ENCODE measurements at places on chromosomes 4 and X. TPM values are rescaled to one million over a fixed set of nuclear protein-coding genes. Genes with fewer than 3 reads are reported as not detected.

DNA sequence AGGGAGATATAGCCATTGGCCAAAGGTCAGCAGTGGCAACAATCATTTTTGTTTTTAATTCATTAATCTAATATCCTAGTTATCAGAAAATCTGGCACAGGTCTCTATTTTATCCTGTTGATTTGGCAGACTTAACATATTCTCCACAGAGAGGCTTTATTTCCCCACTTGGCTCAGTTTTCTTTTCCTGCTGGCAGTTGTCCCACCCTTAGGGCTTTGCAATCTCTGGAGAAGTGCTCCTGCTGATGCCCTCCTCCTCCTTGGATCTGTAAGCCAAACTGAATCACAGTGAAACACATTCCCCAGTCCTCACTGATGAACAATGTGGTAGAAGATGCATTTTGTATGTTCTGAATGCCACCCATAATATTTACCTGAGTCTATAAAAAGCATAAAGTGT, 889.7 kb downstream of the PDHA2 start:
- DNase-seq: no peak

GRCh38 chrX:38315186-38315585, 12.1 kb downstream of the RPGR start:
- DNase-seq: no peak

DNA sequence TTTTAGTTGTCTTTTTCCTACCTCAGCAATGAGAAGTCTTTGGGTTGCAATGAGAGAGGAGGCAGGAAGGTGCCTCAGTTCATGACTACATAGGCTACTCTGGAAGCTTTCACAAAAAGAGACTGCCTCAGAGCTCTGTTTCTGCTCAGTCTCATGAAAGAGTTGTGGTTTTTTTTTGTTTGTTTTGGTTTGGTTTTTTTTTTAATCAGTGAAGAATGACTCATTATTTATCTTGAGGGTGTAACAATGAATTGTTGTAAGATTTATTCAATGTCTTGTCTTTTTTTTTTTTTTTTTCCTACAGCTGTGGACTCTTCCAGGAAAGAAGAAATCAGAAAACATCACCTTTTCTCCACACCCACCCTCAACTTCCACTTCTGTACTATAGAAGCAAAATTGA, 67.5 kb upstream of the CXCL13 start:
- DNase-seq: no peak

- no peak for DNase-seq
Measured at GRCh38 chr4:110498420-110498819, 22.5 kb downstream of the ENPEP start.

The ZNF630 gene
- total RNA-seq: 2.7 TPM

DNA sequence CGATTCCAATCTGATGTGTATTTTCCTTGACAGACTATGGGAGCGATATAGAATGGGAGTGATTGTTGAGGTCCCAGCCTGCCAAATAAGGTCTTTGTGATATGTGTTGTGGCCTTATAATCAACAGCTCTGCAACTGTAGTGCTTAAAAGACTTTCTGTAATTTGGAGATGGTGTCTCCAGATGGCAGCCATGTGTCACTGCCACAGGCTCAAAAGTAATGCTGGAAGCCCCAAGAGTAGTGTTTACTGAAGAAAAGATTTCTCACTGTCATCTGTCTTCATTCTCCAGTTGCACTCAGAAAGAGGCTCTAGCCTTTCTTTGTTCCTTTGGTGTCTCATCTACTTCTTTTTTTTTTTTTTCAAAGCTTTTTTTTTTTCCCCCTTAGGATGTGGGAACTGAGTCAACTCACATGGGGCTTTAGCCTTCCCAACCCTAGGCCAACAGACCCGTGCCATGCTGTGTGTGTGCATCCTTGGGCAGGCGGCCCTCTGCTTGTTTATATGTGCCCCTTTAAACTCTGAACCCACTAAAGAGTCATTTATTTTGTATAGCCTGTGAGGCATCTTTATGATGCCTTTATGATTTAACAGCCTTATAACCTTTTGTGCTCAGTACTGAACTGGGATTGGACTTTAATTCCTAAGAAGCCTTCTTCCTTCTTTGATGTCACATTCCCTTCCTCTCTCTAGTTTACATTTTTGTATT, 15.6 kb downstream of the SRPX2 start:
- DNase-seq: no peak

The DMRTC1 gene
- total RNA-seq: not detected

- DNase-seq: no peak
Measured at GRCh38 chrX:53324803-53325202, 43.4 kb upstream of the IQSEC2 start.

The SMARCA5 gene
- total RNA-seq: 64.5 TPM

GRCh38 chr4:90002441-90003062, 107.9 kb downstream of the MMRN1 start:
- DNase-seq: peak; percentile 25

DNA sequence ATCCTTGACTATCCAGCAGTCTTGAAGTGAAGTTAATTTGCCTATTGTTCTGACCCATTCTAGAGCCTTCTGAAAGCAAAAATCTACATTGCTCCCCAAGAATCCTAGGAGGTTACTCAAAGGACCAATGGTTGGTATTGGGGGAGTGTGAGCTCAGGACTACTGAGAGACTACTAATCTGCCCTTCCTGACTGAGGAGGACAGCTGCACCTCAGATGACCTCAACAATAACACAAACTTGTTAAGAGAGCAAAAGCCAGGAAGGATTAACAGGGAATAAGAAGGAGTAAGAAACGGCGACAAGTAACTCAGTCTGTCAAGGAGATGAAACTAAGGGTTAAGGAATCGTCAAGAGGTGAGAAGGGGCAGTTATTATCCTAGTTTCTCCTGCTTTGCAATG, 43.4 kb downstream of the IDS start:
- no peak for DNase-seq

DNA sequence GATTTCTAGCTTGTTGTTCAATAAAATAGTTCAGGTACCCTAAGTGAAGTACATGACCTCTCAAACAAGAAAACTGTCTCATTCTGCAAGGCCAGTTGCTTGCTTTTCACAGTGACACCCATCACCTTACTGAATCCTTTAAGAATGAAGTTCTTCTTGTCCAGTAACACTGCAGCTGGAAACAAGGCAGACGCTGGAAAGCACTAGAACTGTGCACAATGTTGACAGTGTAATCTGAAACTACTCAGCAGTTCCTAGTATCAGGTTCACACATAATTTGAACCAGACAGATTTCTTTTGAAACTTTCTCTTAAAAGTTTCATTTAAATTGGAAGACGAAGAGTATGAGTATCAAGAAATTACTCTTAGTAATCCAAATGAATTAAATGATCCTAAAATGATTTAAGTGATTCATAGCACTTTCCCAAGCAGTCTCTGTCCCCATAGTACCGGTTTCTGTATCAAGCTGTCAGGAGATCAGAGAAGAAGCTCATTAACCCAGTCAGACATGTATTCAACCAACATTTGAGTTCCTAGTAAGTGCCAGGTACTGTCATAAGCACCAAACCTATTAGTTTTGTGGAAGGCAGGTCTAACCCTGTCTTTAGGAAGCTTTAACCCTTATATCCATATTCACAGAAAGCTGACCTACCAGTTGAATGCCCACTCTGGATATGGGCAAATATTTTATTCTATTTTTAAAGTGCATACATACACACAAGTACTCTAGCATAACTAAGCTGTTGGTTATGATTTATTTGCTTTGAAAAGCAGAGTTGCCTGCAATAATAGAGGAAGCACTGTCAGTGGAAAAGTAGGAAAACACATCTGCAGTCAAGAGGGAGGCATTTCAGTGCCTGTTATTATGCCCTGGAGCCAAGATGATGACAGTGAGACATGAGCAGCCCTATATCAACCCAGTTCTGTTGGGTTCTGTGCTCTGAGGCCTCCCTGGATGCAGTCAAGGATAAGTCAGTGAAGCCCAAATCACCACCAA, 63.6 kb downstream of the PALLD start:
- no peak for DNase-seq

DNA sequence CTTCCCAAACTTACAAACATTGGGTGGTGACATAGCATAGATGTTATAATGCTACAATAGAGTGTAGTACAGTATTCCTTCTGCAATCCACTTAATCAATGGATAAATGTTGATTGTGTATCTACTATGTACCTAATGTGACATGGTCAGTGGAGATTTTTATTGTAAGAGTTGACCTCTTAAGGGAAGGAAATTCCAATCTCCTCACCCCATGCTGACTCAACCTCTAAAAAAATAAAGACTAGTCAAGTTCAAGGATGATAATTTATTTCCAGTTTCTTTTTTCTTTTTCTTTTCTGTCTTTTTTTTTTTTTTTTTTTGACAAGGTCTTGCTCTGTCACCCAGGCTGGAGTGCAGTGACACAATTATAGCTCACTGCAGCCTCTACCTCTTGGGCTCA, 206.5 kb upstream of the STS start:
- no peak for DNase-seq

DNA sequence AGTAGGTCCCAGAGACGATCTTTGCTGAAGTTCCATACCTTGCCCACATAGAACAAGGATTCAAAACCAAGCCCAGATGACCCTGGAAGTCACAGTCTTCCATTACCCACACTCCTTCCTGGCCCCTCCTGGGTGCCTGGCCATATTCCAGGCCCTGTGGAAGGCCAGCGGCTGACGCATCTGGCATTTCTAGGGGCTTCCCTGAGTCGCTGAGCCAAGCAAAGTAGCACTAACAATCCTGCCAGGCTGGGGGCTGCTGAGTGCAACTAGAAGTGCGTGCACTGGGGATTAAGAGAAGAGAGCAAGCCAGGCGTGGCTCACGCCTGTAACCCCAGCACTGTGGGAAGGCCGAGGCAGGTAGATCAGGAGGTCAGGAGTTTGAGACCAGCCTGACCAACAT, 175.2 kb upstream of the CPEB2 start:
- no peak for DNase-seq

The RAB40AL gene
- 0.95 TPM for total RNA-seq

DNA sequence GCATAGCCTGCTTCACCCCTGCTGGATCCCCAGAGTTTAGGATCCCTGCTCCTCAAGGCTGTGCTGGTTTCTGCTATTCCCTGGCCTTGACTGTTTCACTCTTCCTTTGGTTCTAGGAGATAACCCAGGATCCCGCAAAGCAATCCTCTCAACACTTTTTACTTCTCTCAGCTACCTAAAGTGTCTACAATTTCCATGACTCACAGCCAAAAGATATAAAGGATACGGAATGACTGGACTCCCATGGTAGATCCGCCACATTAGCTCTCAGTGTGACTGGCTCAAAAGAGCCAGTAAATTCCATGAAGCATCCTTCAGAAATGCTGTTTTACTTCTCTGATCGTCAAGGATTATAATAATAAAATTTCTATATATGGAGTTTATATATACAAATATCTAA, 66.3 kb upstream of the TMEM164 start:
- no peak for DNase-seq

GRCh38 chr4:106314960-106315359, 1.0 kb downstream of the TBCK start:
- no peak for DNase-seq

GRCh38 chrX:148615491-148615890, 115.1 kb downstream of the AFF2 start:
- DNase-seq: no peak
